Activated gamma-delta T cell (primary cell): ENCODE measurements at places on chromosomes 6 and 20.

GRCh38 chr6:119096721-119097565 lies 18.5 kb upstream of the FAM184A start:
- no peak for DNase-seq

DNA sequence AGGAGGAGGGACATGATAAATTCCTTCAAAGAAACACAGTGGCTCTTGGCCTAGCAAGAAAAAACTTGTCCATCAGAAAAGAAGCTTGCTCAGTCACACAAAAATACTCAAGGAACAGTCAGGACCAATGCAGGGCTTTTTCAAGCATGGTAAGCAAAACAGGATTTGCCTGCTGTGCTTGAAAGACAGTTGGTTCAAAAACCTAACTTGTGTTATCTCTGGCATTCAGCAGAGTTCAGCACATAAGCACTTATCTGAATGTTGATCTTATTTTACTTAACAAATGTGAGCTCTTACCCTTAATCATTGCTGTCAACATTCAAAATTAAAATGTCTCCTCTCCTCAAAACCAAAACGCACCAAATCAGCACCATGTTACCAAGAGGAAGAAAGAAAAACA lies 38.3 kb downstream of the ATG5 start:
- DNase-seq = no peak

GRCh38 chr6:130276507-130276906 lies 53.8 kb upstream of the SAMD3 start:
- DNase-seq = no peak

GRCh38 chr20:8394308-8394945 lies 262.4 kb downstream of the PLCB1 start:
- no peak for DNase-seq

DNA sequence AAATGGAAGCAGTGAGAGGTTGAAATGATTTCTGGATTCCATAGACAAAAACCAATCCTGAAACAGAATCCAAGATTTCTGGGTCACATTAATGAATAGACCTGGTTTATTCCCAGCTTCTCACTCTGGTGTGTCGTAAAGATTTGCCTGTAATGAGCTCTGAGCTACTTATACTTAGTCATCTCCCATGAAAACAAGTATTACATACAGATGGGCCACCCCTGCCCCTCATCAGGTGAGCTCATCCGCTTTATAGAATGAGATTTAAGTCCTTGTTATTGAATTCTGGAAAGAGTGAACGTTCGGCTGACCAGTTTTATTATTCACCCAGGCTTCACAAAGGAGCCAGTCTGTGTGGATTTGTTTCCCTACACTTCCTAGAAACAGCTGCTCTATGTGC lies 47.1 kb upstream of the TMEM181 start:
- no peak for DNase-seq

DNA sequence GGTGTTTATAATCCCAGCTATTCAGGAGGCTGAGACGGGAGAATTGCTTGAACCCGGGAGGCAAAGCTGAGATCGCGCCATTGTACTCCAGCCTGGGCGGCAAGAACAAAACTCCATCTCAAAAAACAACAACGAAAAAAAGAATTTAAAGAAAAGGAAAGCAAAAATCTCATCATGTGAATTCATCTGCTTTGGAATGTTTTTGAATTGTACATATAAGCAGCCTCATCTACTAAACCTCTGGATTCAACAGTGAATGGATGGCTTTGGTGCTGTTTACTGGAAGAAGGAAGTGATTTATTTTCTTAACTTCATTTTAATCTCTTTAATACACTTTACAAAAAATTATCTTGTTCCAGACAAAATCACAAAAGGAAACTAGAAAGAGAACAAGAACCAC lies 51.8 kb upstream of the PNRC1 start:
- no peak for DNase-seq

DNA sequence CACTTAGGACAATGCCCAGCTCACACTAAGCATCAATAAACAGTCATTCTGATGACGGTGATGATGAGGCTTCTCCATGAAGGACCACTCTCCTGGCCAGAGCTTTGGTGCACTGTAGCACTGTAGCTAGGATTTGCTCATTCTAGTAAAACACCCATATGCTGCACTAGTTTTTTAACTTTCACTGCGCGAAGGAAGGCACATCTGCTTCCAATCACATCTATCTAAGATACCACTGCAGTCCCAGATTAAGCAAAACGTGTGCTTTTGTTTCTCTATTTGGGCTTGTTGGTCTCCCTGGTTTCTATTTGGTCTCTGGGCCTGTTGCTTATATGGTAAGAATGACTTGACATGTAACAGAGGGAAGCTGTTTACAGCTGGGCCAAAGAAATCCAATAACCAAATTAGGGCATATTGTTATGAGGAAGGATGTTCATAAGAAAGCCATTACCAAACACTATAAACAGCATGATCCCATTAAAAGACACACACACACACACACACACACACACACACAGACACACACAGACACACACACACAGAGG lies 62.4 kb downstream of the FAM229B start:
- DNase-seq = no peak

- DNase-seq = no peak
These were observed 44.1 kb upstream of the ID1 start for GRCh38 chr20:31560746-31561598.

GRCh38 chr6:147509891-147510290 lies 1.4 kb downstream of the SAMD5 start:
- no peak for DNase-seq

DNA sequence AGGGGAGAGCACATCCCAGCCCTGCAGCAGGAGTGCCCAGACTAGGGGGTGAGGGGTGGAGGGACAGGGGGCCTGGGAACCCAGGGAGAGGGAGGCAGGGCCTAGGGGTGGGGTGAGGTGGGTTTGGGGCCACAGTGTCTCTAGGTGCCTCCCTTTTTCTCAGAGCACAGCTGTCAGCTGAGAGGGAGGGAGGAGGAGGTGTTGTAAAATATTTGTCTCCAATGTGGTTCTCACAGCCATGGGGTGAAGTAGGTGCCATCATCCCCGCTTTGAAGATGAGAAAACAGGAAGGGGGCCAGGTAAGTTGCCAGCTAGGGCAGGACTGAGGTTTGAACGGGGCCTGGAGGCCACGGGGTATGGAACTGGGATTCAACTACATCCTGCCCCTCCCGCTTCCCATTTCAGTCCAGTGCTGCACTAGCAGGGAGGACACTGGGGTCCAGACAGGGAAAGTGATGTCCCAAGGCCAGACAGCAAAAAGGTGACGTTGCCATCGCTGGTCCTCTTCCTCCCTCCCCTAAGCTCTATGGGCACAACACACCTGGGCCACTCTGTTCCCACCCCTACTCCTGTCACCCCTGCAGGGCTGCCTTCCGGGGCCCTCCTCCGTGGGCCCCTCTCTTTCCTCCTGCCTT lies 20.3 kb downstream of the PACSIN1 start:
- DNase-seq = no peak

DNA sequence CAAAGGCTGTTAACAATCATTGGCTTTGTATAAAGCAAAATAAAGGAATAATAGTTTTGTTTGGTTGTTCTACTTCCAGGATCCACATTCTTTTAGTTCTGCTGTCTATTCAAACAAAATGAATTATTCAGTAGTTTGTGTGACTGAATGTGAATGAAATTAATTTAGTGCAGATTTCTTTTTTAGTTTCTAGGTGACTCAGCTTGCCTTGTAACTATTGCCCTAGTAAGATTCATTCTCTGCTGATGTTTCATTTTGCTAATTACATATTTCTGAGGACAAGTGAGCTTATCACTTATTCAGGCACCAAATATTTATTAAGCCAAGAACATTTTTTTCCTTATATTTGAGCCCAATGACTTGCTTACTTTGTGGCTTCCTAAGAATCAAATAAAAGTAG lies 46.5 kb upstream of the RIPOR2 start:
- DNase-seq = no peak

- no peak for DNase-seq
These were observed 27.0 kb upstream of the PTGIS start for GRCh38 chr20:49594931-49595315.

GRCh38 chr20:61770113-61770585 lies 295.5 kb downstream of the TAF4 start:
- no peak for DNase-seq

GRCh38 chr6:38876475-38876874 lies 161.4 kb downstream of the DNAH8 start:
- DNase-seq = no peak
